ENCODE measurements at places on chromosomes 5 and 9.

DNA sequence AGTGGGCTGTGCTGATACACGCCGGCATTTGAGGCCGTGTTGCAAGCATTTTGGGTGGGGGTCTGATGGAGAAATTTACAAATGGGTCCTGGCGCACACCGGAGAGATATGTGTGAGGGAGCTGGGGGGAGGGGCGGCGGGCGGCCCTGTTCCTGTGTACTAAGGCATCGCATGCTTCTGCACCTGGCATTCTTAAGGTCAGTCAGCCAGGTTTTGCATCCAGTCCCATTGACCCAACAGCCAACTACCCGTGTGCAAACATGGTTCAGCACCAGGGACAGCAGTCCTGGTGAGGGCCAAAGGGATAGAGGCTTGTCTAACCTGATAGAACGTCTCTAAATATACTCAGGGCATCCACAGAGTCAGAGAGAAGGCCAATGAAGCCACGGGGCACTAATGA lies 839 bp downstream of the GABRG2 start:
- DNase-seq = no peak

DNA sequence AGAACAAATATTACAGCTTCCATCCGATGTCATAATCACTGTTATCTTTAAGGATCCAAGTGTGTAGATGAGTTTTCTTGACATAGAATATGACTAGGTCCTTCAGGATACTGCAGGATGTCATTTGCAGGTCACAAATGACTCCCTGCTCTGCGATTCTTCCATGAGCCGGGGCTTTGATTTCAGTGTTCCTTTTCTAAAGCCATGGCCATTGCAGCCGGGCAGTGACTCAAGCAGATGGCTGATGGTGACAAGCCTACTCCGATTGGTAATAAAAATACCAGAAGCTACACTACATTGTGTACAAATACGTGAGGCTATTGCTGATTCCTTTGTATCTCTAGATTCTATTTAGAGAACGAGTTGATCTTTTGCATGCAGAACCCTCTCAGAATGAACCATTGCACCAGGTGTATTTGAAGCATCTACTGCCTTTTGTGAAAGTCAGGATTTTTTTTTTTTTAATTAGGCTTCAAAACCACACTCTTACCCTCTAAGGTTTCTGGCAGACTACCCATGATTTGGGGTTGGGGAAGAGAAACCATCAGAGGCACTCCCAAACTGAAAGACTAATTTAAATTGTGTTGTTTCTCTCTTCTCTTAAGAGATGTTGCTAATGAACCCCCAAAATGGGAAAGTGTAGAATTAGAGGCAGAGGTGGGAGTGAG lies 271.0 kb upstream of the ADRA1B start:
- no peak for DNase-seq

- DNase-seq = no peak
These were observed 246.4 kb downstream of the FAM114A2 start for GRCh38 chr5:153792305-153792704.

GRCh38 chr5:160702934-160703333 lies 149.1 kb downstream of the ATP10B start:
- no peak for DNase-seq

DNA sequence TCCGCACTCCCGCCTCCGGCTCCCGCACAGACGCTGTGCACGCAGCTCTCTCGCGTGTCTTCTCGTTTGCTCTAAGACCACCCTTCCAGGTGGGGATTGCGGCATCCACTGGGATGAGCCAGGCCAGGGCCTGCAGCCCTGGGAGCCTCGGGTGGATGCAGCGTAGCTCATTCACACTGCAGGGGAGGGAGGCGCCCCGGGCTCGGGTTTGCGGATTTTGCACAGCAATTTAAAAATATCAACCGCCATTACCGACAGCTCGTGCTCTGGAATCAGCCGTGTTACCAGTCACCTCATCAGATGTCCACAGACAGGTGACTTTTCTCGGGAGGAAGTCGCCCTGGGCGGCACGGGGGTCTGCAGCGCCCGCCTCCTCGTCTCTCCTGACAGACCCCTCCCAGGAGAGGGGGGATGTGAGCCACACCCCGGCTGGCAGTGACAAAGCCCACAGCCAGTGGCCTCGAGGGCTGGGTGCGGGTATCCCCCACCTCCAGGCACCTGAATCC lies 20.8 kb upstream of the SLC6A3 start:
- DNase-seq = peak; percentile 40

DNA sequence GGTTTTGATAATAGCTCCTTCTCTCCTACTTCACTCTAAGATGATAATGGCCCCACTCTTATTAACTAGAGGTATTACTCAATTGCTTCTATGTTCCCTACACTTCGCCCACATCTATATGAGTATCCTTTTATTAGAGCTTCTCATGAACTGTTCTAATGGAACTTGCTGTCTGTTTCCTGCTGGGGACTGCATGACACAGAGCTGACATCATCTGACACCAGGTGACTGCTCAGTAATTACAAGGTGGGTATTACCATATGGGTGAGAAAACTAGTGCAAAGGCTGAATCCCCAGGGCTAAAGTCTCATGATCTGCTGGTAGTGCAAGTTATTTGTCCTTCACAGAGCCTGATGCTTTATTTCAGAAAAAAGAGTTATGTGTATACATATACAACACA lies 146.2 kb upstream of the PLCXD3 start:
- DNase-seq = no peak

DNA sequence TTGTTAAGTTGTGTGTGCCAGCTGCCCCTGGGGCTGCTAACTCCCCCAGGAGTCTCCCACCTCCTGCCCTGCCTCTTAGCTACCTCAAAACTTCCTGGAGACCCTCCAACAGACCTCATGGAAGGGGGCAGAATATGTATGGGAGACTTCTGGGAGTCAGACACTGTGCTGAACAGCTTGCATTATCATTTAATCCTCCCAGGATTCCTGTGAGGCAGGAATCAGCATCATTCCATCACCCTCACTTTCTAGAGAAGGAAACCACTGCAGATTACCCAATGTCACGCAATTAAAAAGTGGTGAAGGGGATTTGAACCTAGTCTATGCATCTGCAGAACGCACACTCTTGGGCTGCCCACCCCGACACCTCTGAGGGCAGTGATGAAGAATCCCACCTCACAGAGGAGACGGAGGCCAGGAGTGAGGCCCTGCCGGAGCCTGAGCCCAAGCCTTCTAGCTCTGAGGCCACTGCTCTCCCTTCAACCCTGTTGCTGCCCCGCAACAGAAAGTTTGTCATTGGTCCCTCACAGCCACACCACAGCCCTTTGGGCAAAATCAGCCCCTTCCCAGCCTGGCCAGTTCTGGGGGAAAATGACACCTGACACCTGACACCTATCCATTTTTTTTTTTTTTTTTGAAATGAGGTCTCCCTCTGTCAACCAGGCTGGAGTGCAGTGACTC lies 30.3 kb upstream of the IL17B start:
- no peak for DNase-seq

- DNase-seq = peak; percentile 86
These were observed 8.7 kb upstream of the SLC2A8 start for GRCh38 chr9:127388037-127388855.

GRCh38 chr5:52015760-52016159 lies 632.5 kb downstream of the ISL1 start:
- DNase-seq = no peak

GRCh38 chr9:87494970-87495471 lies 2.6 kb upstream of the DAPK1 start:
- no peak for DNase-seq

GRCh38 chr5:110161162-110161561 lies 471.4 kb downstream of the MAN2A1 start:
- DNase-seq = no peak

GRCh38 chr9:16075696-16076095 lies 522.9 kb downstream of the CCDC171 start:
- no peak for DNase-seq

GRCh38 chr5:40787986-40788385 lies 10.2 kb downstream of the PRKAA1 start:
- DNase-seq = no peak

DNA sequence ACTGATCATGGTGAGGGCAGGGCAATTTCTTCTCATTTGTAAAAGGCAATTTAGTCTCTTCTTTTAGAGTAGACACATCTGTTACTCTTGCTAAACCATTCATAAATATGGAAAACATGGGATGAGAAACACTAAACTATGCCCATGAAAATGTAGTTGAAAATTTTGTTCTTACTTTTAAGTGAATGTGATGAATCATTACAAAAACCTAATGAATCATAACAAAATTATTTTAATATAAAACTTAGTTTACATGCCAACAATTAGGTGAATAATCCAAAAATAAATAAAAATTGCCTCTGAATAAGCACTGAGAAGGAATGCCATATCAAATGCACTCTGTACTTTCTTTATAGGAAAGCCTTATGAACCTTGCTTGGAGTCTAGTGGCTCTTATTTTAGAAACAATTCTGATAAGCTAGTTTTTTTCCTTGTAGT lies 297.7 kb upstream of the EFNA5 start:
- no peak for DNase-seq

DNA sequence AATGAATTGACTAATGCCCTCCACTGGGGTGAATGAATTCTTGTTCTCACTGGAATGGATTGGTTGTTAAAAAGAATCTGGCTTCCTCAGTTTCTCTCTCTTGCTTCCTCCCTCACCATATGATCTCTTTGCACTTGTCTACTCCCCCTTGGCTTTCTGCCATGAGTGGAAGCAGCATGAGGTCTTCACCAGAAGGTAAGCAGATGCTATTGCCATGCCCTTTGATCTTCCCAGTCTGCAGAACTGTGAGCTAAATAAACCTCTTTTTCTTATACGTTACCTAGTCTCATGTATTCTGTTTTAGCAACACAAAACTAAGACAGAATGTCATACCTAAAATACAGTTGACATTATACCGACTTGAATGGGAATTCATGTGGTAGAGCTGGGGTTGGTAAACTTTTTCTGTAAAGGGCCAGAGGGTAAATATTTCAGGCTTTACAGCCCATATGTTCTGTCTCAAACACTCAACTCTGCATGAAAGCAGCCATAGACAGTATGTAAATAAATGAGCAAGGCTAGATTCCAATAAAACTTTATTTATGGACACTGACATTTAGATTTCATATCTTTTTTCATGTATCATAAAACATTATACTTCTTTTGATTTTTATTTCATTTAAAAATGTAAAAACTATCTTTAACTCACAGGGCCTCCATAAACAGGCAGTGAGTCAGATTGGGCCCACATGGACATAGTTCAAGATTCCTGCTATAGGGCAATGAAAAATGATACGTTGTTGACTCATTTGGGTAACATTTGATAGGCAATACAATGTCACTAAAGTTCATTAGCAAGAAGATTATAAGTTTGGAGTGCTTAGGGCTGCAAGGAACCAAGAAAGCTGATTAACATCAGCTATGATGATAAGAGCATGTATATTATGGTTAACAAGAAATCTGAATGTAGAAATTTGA lies 79.4 kb upstream of the TLE4 start:
- DNase-seq = no peak
